AG09319 (cell line): ENCODE measurements at places on chromosomes 5 and 9.

DNA sequence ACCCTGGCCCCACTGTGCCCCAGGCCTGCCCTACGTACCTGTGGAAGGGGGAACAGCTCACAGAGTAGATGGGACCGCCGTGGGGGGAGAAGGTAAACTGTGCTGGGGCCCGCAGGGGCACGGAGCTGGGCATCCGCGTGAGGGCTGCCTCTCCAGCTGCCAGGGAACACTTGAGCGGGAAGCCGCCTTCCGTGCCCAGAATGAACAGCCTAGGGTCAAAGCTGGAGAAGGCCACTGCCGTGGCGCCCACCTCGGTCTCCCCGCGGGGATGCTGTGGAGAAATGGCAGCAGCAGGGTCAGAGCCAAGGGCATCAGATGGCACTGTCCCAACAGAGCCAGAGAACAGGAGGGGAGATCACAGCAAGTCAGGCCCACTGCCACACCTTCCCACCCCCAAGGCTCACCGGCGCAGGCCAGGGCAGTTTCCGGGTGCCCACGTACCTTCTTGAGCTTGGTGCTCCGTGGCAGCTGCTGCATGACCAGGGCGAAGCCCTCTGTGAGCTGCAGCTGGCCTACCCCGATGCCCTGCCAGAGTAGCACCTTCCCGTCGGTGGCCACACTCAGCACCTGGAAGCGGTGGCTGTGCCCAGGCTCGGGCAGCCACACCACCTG, 21.9 kb downstream of the DYNC2I2 start:
- no peak for DNase-seq

DNA sequence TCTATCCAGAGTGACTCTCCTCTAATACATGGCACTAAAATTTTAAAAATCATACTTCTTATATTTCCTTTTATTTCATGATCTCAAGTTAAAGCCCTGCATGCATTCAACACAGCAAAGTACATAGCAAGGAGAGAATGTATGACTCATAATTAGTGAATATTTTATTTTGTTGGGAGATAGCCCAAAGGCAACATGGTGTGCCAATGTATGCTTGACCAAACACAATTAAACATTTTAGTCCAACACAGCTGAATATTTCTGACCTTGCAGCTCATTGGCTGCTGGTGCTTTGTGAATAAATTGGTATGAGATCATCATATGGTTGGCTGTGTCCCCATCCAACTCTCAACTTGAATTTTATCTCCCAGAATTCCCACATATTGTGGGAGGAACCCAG, 103.5 kb downstream of the NPR3 start:
- DNase-seq = peak; percentile 71

DNA sequence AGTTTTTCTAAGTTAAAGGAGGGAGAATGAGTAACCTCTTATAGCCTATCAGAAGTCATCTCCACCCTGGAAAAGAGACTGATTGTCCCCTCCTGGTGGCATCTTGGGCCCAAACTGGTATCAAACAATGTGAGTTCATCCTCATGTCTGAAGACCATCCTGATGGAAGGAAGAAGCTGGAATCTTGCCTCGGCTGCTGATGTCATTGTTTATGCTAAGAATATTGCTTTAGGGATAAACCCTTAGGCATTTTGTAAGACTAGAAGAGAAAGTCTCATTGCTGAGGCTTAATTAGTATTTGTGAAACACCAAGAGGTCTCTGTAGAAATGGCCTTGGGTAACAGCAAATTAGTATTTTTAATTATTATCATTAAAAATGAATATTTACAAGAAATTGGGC, 65.7 kb upstream of the KCNN2 start:
- no peak for DNase-seq

DNA sequence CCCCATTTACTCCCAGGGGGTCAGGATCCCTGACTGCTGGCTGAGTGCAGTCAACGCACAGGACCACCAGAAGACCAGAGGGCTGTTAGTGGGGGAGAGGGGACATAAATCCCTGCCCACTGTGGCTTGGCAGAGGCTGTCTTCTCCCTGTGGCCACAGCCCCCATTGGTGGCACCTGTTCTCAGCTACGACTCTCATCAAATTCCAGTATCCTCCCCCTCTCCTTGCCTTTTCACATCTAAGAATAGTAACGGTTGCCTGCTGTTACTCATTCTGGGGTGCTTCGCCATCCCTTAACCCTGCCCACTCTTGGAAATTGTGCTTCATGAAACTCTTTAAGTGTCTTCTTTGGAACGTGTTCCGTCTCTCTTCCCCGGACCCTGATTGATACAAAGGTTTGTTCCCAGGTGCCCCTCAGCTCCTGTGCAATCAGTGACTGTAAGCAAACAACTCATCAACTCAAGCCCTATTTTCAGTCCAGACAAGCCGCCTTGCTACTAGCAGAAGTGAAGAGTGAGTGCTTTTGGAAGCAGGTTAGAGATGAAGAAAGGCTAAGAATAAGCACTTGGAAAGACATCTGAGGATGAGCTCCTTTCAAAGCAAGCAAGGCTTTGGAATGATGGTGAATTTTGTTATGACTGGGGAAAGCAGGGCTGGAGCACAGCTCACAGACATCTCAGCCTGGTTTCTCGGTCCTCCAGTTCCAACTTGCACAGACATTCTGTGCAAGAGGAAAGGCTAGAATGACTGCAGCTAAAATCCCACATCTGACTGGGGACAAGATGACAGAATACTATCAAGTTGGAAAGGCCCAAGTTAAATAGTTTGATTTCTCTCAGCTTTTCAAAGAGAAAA, 22.9 kb upstream of the DENND1A start:
- DNase-seq = no peak

GRCh38 chr9:25702536-25702935, 24.3 kb upstream of the TUSC1 start:
- no peak for DNase-seq

DNA sequence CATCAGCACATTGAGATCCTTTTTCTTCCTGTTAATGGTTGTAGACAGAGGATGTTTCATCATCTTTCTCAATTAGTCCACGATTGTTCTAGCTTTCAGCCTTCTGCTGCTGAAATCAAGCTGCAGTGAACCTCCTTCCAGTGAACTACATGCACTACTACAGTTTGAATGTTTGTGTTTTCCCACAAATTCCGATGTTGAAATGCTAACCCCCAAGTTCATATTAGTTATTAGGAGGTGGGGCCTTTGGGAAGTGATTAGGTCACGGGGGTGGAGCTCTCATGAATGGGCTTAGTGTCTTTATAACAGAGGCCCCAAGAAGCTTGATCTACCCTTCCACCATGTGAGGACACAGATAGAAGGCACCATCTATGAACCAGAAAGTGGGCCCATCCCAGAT, 32.9 kb downstream of the NSG2 start:
- DNase-seq = no peak

DNA sequence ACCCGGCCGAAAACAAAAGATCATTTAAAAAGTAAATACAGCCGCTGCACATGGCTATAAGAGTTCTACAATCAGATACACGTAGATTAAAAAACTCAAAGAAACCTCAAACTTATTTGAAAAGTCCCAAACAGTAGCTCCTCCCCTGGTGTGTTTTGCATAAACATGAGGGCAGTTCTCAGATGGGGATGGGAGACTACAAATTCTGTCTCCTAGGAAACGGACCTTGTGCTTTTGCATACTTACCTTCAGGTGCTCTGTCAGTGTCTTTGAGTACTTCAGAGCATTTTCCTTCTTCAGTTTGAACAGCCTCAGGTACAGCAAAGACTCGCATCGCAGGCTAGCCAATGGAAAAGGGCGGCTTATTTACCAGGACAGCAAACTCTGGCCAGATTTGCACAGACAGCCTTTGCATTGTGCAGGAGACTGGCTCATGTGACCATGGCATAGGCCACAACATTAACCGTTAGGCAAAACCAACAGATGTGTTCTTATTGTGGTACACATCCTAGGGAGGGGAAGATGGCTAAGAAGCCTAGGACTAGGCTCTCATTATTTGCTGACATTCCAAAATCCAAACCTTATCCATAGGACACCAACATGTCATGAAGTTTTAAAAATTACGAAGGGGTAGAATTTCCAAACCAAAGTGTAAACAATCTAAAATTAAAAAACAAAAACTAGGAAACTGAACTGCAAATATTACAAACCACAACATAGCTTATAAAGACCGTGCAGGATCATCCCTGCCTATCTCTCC, 12.8 kb downstream of the LEAP2 start:
- DNase-seq = no peak

DNA sequence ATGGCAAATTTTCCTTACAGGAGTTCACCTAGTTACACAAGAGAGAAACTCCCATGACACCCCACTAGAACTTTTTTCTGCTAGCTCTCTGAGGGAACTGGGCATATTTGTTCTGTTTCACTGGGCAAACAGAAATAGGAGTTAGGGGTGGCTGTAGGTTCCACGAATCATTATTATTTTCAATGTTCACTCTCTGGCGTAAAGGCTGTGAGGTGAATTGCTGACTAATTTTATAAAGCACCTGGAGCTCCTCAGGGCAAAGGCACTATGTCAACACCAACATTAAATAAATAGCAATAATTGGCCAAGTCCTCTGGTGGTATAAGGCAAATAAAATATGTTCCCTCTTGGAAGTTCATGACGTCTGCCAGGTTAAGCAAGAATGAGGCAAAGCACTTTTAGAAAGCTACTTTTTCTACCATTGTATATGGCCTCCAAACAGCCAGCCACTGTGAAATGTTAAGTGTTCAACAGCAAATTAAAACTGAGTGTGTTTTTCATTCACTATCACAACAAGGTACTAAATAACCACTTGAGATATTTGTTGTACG, 344.6 kb downstream of the PDE4D start:
- DNase-seq = no peak

DNA sequence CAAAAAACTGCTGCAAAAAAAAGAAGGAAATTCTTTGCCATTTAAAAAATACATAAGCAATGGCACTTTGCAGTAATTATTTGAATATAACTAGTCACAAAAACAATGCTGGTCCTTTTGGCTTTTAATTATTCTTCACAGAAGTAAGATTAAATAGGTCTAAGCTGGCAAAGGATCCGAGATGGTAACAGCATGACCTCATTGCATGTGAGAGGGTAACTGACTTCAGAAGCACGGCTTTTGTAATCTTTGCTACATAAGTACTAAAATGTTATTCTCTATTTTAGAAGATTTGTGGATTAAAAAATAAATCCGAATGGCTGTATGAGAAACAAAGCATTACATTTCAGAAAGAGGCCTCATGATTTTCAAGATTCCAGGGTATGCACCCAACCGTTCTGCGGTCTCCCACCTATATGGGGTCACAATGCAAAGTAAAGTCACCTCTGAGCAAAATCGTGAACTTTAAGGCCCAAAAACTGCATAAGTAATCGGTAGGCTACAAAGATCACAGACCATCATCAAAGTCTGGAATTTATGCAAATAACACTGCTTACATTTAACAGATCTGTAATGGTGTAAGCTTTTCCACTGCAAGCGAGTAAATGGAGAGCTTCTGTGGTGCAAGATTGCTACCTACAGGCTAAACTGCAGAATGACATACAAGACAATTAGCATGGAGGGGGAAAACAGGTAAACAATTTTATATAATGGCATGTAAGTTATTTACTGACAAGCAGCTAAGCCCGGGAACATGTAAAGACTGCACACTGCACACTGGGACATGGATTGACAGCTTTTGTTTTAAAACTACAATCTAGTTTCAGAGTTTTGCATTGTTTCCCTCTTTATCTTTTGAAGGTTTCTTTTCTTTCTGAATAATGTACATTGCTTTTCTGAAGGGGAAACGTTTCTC, 231.6 kb downstream of the SLF1 start:
- peak; percentile 24 for DNase-seq

- no peak for DNase-seq
Measured at GRCh38 chr9:135663857-135664256, 748 bp downstream of the LCN9 start.

- DNase-seq = no peak
Measured at GRCh38 chr9:6944896-6945295, 187.1 kb downstream of the KDM4C start.

GRCh38 chr5:169860585-169860984, 119.7 kb downstream of the INSYN2B start:
- no peak for DNase-seq

- peak; percentile 24 for DNase-seq
Measured at GRCh38 chr9:104780796-104781395, 17.0 kb downstream of the NIPSNAP3B start.

GRCh38 chr5:155728857-155729683, 597.9 kb upstream of the SGCD start:
- DNase-seq = no peak

- DNase-seq = no peak
Measured at GRCh38 chr9:119827126-119827525, 457.9 kb upstream of the BRINP1 start.

- DNase-seq = no peak
Measured at GRCh38 chr5:161040818-161041217, 188.8 kb upstream of the ATP10B start.

DNA sequence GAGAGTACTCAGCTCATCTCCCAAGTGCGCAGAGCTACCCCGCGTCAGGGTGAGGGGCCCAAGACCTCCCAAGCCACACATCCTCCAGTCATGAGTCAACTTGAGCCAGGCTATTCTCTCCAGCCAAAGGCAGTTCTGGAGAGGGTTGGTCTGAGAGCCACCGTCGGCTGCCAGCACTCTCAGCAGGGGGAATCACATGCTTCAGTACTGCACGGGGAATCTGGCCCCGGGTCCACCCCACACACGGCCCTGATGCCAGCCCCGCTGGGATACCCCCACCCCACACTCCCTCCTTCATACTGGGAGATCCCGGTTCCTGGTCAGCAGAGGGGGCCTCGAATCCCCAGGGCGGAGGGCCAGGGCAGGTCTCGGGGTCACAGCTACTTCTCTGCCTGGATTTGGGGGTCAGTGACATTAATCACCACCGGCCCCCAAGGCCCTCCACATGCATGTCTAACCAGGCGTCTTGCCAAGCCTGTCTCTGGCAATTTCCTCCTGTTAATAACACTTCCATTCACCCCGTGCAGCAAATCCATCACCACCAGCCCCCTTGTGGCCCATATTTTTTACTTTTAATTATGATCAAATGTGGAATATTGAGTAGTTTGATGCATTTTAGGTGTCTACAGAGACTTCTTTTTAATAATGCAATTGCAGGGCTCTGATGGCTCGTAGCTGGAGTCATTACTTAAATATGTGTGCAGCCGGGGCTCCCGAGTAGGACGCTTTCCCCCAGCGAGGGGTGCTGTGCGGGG, 102.9 kb upstream of the PPP1R26 start:
- no peak for DNase-seq

DNA sequence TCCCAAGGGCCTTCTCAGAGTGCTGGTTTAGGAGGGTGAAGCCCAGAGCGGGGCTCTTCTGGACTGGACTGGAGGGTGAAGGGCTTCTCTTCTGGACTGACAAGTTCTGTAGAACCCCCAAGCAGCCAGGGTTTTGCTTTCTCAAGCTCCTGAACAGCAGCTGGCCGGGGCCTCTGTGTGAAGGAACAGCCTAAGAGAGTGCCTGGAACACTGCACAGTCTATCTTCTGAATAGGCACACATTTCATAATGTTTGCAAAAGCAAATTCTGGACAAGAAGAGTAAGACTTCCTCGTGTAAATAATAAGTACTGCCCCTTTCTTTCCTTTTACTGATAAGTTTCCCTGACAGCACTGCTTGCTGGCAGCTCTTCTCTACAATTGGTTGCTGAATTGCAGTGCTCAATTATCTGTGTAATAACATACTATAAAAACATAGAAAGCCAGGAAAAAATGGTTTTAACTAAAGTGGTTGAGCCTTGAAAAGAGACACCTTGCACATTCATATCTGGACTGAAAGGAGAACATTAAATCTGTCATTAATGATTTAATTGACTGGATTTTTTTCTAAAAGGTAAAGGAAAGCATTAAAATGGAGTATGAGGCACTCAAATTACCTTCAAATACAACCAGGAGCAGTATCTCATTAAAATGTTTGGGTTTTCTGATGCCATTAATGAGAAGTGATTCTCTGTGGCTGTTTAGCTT, 20.5 kb downstream of the MAST4 start:
- DNase-seq = no peak
